Prostate gland (tissue), 2 donors: ENCODE measurements at places on chromosomes 2 and 18.

DNA sequence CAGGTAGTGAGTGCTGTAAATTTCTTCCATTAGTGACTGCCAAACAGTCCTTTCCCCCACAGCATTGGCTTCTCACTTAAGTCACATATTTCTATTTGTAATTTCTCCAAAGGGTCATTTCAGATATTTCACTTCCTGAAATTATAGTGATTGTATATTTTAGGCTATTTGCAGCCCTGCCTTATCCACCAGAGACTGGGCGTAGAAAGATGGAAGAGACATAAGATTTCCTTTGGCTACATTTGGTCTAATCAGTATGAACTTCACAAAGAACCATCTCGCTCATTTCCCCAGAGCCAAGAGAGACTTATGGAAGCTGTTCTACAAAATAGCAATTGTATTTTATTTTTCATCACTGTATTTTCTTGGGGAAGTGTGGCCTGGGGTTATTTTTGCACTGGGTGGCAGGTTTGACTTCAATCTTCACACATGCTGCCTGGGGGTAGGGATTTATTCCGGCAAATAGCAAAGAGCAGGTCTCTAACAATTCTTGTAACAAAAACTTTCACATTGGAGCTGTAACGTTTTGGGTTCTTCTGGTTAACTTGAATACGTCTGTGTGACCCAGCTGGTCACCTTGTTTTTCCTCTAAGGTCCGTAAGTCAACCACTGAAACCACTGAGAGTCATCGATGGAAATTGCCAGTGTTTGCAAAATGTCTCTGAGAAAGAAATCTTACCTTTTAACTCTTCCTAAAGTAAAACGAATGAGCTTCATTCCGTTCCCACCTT lies 170.6 kb upstream of the SERPINE2 start:
- no peak for DNase-seq

DNA sequence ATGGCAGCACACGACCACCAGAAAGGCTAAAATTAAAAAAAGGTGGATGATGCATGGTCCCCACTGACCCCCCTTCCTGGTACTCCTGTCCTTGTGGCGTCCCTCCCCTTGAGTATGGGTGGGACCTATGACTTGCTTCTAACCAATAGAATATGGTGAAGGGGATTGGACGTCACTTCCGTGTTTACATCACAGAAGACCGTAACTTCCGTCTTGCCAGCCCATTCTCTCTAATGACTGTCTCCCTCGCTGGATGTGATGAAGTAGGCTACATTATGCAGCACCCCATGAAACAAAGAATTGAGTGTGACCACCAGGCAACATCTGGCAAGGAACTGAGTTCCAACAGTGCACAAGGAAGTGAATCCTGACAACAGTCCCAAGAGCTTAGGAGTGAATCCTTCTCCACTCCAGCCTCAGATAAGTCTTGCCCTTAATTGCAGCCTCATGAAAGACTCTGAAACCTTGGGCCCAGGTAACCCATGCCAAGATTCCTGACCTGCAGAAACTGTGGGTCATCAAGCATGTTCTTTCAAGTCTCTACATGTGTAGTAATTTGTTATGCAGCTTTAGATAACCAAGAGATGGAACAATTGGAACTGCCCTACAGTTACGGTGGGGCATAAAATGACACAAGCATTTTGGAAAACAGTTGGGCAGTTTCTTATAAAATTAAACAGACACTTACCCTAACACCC lies 80.1 kb upstream of the NPAS2 start:
- no peak for DNase-seq

GRCh38 chr2:25323610-25324189 lies 18.0 kb downstream of the DNMT3A start:
- no peak for DNase-seq

GRCh38 chr2:224024270-224024669 lies 14.8 kb downstream of the SERPINE2 start:
- no peak for DNase-seq

GRCh38 chr2:105573490-105573889 lies 171.2 kb upstream of the NCK2 start:
- DNase-seq: no peak

GRCh38 chr2:173935305-173935704 lies 29.9 kb downstream of the SP3 start:
- DNase-seq: no peak

- DNase-seq: peak; percentile 40
Measured at GRCh38 chr2:55618275-55619055, 1.0 kb upstream of the PPP4R3B start.

GRCh38 chr2:177489719-177490301 lies 97.2 kb downstream of the AGPS start:
- no peak for DNase-seq

DNA sequence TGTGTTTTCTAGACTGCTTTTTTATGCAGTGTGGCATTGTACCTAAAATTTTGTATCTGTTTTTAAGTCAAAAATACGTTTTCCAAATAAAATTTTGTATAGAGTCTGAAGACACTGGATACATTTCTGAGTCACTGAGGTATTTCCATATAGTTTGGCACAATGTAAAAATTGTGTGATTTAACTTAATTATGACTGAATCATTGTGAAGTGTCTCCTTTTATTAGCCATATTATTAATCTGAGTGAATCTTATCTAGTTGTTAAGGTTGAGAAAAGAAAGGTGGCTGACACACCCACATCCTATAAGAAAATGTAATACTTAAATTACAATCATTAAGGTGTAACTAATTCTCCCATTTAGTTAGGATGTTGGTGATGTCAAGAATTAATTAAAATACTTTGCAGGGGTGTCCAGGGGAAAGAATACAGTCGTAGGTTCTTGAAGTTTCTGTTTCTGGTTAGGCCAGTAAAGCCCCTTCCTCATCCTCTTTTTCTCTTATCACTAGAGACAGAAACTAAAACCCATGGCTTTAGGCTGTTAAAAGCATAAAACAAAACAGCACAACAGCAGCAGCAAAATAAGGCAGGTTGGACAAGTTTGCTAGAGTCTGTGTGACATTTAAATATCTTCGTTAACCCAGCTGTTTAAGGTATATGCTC lies 71.6 kb downstream of the UBE2E3 start:
- no peak for DNase-seq

- no peak for DNase-seq
Measured at GRCh38 chr2:96813656-96814055, 2.4 kb upstream of the CNNM3 start.

DNA sequence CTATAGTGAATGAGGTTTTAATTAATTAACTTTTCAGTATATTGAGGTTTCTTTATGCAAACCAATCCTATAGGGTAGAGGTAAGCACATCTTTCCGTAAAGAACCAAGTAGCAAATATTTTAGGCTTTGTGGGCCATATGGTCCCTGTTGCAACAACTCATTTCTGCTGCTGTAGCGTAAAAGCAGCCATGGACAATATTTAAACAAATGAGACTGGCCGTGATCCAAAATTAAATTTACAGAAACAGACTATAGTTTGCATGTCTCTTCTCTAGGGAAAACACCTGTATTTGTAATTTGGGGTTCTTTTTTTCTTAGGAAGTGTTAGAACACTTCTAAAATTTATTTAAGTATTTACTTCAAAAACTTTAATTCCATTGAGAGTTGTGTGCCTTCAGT lies 104.3 kb downstream of the KYNU start:
- no peak for DNase-seq

DNA sequence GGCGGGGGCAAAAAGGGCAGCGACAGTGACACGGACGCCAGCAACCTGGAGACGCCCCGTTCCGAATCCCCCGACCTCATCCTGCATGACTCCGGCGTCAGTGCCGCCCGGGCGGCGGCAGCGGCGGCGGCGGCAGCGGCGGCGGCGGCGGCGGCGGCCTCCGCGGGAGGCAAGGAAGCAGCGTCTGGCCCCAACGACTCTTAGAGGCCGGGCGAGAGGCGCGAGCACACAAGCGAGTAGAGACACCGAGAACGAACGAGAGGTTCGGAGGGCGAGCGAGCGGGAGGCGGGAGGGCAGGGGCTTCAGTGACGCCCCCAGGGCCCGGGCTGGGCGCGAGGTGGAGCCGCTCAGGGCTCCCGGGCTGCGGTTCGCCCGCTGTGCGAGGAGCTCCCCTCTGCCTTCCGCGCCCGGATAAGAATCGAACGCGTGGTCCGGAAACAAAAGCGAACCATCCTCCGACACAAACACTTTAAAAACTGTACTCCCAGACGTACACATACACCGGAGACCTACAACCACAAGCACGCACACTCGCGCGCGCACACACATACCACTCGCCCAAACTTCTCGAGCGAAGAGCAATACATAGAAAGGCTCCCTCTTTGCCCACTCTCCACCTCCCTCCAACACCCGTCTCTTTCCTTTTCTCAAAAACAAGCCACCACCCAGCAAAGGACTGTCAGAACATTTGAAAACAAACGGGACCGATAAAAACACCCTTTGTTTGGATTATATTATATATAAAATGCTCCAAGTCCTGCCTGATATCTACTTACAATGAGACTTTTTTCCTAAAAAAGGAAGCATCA lies 2.8 kb downstream of the SP9 start:
- DNase-seq: no peak

- DNase-seq: no peak
Measured at GRCh38 chr2:206271065-206271464, 3.4 kb upstream of the ZDBF2 start.

GRCh38 chr2:168814046-168814445 lies 11.6 kb downstream of the NOSTRIN start:
- no peak for DNase-seq

DNA sequence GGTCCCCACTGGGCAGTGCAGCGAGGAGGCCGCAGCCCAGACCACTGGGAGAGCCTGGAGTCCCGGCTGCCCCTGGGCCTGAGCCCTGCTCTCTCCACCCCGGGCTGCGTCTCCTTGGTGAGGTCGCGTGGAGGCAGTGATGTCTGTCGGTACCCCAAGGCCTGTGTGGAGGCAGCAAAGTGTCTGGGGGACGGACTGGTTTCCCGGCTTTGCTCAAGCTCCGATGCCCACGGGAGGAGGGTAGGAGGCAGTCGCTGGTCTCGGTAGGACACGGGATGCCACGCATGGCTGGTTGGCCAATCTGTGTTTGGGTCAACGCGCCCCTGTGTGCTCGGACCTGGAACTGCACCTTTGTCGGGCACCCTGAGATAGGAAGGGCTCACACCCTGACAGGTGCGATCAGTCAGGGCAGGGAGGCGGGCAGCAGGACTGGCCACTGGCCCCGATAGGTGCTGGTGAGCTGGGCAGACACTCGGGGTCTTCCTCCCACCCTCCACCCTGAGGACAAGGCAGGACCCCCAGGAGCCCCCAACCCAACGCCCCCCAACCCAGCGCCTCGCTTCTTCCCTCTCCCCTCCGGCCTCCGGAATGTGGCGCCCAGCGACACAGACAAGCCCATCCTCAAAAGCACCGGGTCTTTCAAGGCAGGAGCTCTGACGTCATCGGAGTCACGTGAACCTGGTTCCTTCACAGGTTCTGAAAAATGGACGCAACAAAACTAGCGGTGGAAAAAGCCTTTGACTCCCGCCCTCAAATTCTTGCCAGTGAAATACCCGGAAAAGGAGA lies 288.6 kb downstream of the NDUFA10 start:
- no peak for DNase-seq
